ENCODE measurements at places on chromosomes 3 and 15.

DNA sequence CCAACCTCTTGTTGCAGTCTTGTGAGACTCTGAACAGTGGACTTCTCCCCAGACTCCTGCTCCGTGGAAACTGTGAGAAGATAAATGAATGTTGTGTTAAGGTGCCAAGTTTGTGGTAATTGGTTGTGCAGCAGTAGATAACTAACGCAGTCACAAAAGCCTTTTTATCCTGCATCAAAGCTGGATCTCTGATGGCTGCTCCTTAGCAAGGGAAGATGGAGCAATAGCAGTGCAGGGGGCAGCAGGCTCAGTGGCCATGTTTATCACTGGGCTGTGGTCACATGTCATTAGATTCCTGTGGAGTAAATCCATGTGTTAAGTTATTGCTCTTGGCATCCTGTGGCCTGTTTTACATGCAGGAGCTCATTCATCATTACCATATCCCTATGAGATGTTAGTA, 13.5 kb downstream of the CMTM7 start:
- DNase-seq: no peak

DNA sequence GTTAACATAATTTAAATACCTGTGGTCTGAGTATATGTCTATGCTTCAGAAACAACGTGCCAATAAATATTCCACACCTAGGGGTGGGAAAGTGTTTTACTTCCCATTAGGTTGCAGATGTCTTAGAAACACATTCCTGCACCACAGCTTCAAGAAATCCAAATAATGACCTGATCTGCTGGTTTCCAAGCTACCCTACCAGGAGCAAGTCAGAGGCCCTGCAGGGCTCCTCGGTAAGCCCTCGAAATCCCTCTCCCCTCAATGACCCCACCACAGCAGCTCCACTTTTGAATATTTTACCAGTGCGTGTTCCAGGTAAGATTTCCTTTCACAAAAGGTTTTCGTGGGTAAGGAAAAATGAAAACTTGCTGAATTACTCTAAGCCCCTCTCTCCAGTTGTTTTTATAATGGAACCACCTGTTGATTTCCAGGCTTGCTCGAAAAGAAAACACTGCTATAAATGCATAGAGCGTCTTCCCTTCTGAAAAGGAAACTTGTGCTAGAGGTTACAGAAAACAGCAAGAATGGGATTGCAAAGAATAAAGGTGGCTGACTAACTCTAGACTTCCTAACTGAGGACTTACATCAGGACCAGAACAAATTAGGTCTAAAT, 12.6 kb downstream of the IL12A start:
- no peak for DNase-seq

- DNase-seq: no peak
Observed at GRCh38 chr3:53809764-53810400, 36.3 kb downstream of the CHDH start.

DNA sequence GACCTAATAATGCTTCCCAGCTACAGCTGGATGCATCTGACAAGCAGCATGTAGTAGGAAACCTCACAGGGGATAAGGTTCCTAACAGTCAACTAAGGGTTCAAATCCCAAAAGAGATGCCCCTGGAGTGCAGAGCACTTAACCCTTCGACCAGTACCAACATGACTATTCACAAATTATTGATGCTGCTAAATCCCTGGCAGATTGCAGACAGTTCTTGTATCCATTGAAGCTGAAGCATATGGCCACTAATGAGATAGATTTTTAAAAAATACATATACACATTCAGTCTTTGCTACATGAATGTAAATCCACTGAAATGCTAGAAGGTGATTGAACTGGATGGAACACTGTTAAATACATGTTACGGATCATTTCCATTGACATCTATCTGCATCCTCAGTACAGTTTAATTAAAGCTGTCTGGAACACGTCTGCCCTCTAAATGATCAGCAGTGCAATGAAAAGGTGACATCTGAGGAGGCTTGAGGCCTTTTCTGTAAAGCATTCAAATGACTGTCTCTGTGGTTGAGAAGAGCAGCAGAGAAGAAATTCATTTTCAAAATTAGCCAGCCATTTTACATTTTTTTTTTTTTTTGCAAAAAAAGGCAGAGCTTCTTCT, 19.5 kb upstream of the NANOGP8 start:
- DNase-seq: no peak

GRCh38 chr3:22496641-22497040, 706.5 kb upstream of the UBE2E2 start:
- DNase-seq: no peak

DNA sequence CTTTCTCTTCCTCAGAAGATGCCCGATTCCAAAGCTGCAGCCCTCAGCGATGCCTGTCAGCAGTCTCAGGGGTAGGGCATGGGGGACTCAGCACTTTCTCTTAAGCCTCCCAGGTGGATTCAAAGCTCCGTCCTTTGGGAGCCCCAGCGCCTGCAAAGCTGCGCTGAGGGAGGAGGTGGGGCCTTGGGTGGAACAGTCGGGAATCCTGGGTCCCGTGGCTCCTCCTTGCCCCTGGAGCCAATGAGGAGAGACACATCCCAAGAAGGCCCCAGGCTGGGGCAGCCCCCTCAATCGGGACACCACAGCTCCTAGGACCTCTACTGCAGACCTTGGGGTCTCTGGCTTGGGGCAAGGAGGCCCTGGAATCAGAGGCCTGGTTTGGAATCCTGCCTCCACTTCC, 227.5 kb upstream of the IGF1R start:
- DNase-seq: no peak

DNA sequence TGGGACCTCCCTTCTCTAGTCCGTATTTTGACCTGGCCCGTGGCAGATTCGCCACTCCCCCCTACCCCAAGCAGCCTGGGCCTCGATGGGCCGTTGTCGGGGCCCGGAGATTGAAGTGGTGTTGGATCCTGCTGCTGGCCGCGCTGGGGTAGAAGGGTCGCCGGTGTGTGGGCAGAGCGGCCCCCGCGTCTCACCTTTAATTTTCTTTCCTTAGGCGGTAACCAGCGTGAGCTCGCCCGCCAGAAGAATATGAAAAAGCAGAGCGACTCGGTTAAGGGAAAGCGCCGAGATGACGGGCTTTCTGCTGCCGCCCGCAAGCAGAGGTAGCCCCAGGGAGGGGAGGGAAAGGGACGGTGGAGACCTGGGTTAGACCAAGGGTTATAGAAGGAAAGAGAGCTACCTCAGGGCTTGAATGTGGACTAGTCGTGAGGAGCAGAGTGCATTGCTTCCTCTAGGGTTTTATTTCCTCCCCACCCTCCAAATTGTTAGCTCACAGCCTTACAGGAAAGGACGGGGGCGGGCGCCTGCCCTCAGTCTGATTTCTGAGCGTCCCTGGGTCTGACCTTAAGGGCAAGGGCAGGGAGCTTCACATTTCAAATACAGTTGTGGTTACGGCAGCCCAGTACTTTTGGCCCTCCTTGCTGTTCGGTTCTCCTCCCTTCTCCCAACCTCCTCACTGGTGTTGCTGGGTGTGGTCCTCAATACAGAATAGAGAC, 799 bp downstream of the SERF2 start:
- DNase-seq: no peak

DNA sequence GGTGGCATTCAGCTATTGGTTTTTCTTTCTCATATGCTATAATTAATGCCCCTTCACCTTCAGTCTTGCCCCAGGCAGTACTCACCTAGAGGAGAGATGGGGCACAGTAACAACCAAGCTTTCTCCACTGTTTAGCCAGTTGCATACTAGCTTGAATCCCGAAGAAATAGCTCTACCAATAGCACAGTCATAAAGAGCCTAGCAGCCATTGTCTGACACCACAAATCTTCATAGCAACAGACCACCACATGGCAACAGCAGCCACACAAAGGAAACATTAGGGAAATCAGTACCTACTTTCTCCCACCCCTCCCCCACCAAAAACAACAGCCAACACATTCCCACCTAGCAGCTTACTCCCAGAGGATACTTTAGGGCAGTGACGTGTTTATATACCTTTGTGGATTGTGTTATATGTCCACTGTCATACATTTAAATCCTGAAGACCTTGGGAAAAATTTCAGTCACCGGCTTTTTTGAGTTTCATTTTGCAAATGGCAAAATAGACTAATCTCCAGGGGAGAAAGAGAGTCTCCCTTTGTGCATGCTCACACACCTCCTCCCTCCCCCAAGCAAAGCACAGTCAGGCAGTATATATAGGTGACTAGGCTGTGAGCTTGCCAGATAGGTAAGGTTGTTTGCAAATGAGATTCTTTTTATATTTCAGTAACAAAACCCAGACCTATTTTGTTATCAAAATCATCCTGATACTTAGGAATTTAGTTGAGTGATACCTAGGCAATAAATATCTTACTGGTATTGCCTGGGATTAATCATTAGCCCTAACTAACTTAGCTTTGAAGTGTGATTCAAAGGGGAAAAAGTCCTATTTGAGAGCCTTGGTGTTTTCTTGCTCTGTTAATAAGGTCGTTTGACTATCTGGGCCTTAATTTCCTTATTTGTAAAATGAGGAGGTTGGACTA, 140.6 kb downstream of the RBPMS2 start:
- peak; percentile 21 for DNase-seq

GRCh38 chr15:42578984-42579537, 3.7 kb downstream of the STARD9 start:
- no peak for DNase-seq

- DNase-seq: no peak
Observed at GRCh38 chr3:151087648-151088047, 2.2 kb downstream of the MED12L start.

GRCh38 chr15:78923480-78924360, 21.1 kb downstream of the CTSH start:
- no peak for DNase-seq

- DNase-seq: no peak
Observed at GRCh38 chr3:146521394-146521793, 23.0 kb downstream of the PLSCR1 start.

DNA sequence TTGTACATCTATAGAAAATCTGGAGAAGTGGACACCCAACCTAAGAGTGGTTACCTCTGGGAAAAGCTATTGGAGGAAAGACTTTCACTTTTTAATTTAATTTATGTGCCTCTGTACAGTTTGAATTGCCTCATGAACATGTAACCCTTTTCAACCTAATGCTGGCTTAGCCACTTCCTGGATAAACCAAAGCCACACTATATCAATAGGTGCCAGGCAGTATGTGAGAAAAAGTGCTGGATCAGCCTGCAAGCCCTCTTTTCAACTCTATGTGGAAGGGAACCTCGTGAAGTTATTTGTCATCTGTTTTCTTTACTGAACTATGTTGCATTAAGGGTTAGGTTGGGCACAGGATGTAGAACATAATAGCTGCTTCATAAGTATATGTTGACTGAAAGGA, 9.3 kb upstream of the TOPAZ1 start:
- no peak for DNase-seq

- DNase-seq: no peak
Observed at GRCh38 chr3:134517791-134518190, 31.9 kb downstream of the CEP63 start.

- no peak for DNase-seq
Observed at GRCh38 chr3:128322030-128323022, 144.4 kb downstream of the DNAJB8 start.

- no peak for DNase-seq
Observed at GRCh38 chr3:34374521-34374920, 576.1 kb downstream of the PDCD6IP start.

DNA sequence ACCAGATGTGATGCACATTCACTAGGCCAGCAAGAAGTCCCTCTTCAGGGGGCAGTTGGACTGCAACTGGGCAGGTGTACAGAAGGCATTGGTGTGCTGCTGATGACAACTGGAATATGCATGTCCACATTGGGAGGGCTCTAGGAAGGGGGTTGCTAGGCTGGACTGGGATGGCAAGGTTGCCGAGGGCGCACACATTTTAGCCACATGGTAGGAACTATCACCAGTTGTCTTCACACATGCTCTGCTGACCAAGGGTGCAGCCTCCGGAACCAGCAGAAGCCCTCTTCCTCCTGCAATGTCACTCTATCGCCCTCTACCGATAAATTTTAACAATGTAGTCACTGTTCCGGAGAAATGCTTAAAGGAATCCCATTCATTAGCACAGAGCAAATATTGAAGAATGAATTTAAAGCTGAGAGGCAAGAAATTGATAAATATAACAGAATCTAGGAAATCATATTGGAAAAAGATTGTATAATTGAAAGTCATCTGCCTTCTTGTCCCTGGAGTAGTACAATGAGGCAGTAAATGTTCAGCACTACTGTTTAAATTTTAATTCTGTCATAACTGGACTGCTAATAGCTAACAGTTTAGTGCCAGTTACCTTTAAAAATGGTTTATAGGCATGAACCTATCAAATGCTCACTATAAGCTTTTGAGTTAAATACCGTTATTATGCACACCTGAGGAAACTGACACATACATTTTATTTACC, 22.6 kb upstream of the LYSMD4 start:
- DNase-seq: peak; percentile 15

All from NCI-H1092 (cell line).